ENCODE measurements at places on chromosomes 16 and 17.

DNA sequence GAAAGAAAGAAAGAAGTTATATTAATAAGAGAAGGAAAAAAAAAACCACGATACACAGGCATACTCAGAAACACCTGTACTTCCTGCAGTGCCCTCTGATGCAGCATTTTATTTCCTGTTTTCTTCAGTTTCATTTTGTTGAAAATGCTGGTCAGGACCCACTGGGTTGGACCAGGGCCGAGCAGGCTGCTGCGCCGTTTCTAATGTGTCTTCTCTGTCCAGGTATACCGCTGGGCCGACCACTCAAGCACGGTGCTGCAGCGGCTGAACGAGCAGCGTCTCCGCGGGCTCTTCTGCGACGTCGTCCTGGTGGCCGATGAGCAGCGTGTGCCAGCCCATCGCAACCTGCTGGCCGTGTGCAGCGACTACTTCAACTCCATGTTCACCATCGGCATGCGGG is 8.3 kb downstream of the KLHL36 start:
- no peak for DNase-seq

GRCh38 chr17:9668517-9668916 is 23.2 kb downstream of the USP43 start:
- DNase-seq: no peak

DNA sequence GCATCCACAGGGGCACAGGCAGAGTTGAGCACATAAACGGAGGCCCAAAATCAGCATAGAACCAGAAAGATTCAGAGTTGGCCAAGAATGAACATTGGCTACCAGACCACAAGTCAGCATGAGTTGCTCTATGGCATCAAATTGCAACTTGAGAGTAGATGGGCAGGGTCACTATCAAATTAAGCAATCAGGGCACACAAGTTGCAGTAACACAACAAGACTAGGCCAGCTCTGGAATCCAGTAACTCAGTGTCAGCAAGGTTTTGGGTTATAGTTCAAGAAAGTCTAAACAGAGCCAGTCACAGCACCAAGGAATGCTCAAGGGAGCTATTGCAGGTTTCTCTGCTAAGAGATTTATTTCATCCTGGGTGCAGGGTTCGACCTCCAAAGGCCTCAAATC is 12.9 kb downstream of the G6PC1 start:
- DNase-seq: no peak

DNA sequence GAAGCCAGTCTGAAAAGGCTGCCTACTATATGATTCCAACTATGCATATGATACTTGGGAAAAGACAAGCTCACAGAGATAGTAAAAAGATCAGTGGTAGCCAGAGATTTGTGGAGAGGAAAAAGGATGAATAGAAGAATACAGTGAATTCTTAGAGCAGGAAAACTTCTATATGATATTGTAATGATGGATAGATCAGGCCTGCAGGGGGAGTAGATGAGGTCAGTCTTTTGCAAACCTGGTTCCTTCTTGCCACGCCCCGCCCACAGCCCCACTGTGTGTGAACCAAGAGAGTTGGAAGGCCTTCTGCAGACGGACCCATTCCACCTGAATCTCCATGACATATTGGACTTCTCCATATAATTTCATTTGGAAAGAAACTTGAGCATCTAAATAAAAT is 761 bp upstream of the CCL8 start:
- DNase-seq: no peak

- no peak for DNase-seq
These were observed 27.7 kb upstream of the CBX4 start for GRCh38 chr17:79866791-79867518.

DNA sequence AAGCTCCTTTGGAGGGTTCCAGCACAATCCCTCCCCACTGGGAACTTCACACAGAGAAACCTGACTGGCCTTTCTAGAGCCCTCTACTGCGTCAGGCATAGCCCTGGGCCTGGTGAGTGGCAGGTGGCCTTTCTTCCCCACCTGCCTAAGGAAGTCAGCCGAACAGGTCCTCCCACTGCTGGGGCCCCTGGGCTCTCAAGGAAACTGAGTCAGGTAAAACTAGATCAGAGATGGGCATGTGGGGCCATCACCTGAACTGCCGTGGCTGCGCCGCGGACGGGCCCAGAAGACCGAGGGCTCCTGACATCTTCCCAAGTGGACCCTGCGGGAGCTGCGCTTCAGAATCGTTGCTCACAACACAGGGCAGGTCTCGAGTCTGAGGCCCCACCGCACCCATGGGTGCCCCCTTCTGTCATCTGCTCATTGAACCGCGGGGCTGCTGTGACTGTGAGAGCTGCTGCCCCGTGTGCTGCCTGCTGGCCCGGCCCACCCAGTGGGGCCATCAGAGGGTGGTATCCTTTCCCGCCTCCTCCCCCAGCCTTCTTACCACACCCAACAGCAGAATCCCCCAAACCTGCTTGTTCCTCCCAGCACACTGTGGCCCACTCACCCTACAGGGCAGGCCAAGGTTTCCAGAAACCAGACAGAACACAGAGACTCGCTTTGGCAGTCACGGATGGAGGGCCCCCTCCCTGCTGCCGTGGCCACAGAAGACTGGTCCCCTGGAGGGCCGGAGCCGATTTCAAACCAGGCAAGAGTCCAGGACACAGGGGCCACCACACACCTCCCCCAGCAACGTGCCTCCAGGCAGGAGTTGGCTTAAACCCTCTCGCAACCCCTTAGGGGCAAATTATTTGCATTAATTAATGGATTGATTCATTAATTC is 81.1 kb downstream of the TBC1D16 start:
- DNase-seq: no peak

GRCh38 chr17:67999291-67999911 is 3.1 kb upstream of the C17orf58 start:
- no peak for DNase-seq

GRCh38 chr17:82172486-82173160 is 40.0 kb downstream of the CCDC57 start:
- DNase-seq: no peak

DNA sequence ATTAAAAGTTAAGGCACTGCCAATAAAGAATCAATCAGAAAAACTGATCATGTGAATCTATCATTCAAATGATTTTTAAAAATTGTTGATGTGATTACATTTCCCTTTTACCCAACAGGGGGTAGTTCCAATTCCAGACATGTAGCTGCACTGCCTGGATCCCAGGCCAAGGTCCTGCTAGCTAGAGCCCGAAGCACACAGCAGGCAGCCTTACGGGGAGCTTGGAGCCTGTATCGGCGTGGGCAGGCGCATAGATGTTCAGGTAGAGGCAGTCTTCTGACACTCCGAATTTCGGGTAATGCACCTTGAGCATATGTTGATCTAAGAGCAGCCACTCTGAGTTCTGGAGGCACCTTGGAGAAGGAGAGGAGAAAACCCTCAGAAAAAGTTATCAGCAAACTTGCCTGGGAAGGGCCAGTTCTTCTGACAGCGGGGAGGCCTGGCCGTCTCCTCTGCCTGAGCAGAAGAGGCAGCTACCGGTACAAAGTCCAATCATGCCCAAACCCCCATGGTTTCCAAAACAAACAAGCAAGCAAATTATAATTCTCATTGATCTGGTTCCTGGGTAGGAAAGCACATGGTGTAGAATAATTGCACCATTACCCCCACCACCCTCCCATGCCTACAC is 3.6 kb downstream of the CES5A start:
- DNase-seq: no peak

All from BJ (cell line).